ENCODE measurements at places on chromosomes 5 and 9. TPM values are rescaled to one million over a fixed set of nuclear protein-coding genes. Genes with fewer than 3 reads are reported as not detected.

The ERAP2 gene
- 4.6 TPM for polyA plus RNA-seq

The IL4 gene
- not detected for polyA plus RNA-seq

- H3K4me1 ChIP-seq: peaks cover 5% of the 10 kb centered on the region
- DNase-seq: no peak
- H3K27me3 ChIP-seq: no peaks in the 10 kb centered on the region
Observed at GRCh38 chr9:130530938-130531337, 48.4 kb upstream of the FUBP3 start.

The RANBP3L gene
- polyA plus RNA-seq: not detected

DNA sequence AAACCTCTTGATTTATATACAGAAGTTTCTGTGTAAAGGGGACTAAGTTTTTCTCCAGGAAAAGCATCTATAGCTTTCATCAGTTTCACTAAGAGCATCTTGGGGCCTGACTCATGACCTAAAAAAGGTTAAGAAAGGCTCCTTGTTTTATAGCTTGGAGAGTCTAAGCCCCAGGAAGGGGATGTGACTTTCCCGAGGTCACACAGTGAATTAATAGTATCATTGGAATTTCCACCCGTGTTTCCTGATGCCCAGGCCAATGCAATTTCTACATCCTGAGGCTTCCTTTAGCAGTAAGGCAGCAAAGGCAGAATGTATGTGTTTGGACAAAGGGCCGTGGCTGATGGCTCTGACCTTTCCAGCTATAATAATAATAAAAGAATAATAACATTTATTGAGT is 8.6 kb downstream of the MORN5 start:
- DNase-seq: no peak
- H3K4me3 ChIP-seq: no peak overlapping the region
- no peak overlapping the region for H3K27ac ChIP-seq
- no peaks in the 10 kb centered on the region for H3K4me1 ChIP-seq

DNA sequence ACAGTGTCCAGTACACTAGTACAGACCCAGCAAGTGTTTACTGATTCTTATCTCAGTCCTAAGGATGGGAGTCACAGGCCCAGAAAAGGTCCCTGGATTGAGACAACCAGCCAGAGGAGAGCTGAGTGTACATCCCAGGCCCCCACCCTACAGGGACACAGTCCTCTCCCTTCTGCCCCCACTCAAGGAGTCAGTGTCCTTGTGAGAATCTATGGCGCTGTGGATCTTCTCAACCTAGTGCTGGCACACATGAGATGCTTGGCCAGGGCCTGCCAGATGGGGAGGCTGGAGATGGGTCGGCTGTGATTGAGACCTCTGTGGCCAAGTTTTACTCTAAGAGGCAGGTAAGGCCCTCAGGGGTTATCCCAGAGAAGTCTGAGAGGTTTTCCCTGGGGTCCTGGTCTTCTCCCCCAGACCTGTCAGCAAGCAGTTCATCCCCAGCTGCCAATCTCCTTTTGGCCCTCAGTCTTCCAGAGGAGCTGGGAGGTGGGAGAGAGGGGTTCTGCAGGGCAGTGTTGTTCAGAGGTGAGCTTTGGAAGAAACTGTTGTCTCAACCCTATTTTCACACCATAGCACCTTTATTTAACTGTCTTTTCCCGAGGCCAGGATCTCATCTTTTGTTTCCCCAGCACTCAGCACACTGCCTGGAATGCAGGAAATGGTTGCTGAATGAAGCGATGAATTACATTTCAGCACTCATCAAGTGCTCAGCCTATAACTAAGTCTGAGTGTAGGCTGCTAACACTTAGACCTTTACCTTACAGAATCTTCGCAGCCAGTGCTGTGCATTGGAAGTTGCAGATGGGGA is 3.2 kb upstream of the NSD1 start:
- H3K4me1 ChIP-seq: peaks cover 17% of the 10 kb centered on the region
- peaks cover 2% of the 10 kb centered on the region for H3K36me3 ChIP-seq
- H3K4me3 ChIP-seq: no peak overlapping the region
- H3K27me3 ChIP-seq: no peaks in the 10 kb centered on the region
- no peak overlapping the region for H3K27ac ChIP-seq

- H3K36me3 ChIP-seq: no peaks in the 10 kb centered on the region
- no peaks in the 10 kb centered on the region for H3K27me3 ChIP-seq
- no peaks in the 10 kb centered on the region for H3K4me1 ChIP-seq
- H3K4me3 ChIP-seq: no peak overlapping the region
Observed at GRCh38 chr9:2727966-2728613, 10.8 kb downstream of the KCNV2 start.

The FSTL4 gene
- polyA plus RNA-seq: 1.5 TPM

The OR1J2 gene
- polyA plus RNA-seq: not detected

All from small intestine (tissue), 16 donors.